ENCODE measurements at places on chromosomes 12 and 14. TPM values are rescaled to one million over a fixed set of nuclear protein-coding genes. Genes with fewer than 3 reads are reported as not detected.

- no peak for DNase-seq
Measured at GRCh38 chr12:110266980-110267620, 13.9 kb upstream of the ATP2A2 start.

- no peak for DNase-seq
Measured at GRCh38 chr14:61042220-61042619, 61.2 kb downstream of the SLC38A6 start.

- DNase-seq = no peak
Measured at GRCh38 chr14:67574156-67574555, 25.9 kb downstream of the PIGH start.

- no peak for DNase-seq
Measured at GRCh38 chr14:65387628-65388027, 24.9 kb upstream of the FUT8 start.

DNA sequence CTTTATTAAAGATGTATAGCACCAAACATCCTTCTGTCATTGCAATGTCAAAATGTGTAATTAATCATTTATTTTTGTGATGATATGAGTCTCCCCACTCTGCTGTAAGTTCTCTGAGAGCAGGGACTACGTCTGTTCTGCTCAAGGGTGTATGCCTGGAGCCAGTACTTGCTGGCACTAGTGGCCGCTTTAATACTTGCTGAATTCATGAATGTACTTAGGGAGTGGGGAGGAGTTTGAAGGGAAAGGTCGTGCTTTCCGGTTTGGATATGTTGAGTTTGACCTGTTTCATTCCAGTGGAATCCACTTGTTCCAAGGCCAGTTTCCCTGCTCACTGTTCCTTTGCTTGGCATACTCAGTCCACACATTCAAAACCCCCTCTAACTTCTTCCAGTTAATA is 1.9 kb upstream of the DCAF5 start:
- DNase-seq = no peak

DNA sequence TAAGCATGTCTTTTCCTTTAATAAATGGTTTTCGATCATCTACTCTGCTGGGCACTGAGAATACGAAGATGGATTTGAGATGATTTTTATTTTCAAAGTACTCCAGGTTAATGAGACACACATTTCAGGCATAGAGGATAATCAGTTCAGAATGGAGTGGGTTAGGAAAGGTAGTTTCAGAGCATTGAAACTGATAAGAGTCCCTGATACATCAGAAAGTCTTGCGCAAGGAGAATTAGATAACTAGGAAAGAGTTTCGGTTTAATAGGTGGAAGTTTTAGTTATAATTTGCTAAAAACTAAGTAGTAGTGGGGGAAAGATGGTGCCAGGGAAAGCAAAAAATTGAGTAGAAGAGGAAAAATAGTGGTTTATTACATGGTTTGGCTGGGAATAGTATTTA is 50.1 kb downstream of the ZDHHC17 start:
- DNase-seq = no peak

GRCh38 chr14:100665511-100666032 is 61.1 kb upstream of the DLK1 start:
- DNase-seq = no peak

GRCh38 chr14:59161561-59162175 is 26.8 kb upstream of the DAAM1 start:
- DNase-seq = peak; percentile 36

DNA sequence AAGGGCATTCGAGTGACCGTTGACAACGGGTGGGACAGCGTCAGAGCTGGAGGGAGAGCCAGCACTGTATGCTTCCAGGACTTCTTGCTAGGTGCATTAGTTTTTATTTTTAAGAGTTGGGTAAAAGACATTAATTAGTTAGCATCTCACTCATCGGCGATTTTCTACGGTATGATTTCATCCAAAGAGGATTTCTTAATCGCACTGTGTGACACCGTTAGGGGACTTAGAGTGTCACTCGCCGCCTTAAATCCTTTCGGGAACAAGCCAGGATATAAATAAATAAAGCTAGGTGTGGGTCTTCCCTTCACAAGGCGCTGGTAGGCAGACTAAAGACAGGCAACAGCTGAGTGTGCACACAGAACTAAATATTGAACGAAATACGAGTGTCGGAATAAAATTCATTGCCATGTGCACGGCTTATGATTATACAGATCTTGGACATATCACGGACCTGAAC is 869 bp upstream of the NOVA1 start:
- DNase-seq = no peak

DNA sequence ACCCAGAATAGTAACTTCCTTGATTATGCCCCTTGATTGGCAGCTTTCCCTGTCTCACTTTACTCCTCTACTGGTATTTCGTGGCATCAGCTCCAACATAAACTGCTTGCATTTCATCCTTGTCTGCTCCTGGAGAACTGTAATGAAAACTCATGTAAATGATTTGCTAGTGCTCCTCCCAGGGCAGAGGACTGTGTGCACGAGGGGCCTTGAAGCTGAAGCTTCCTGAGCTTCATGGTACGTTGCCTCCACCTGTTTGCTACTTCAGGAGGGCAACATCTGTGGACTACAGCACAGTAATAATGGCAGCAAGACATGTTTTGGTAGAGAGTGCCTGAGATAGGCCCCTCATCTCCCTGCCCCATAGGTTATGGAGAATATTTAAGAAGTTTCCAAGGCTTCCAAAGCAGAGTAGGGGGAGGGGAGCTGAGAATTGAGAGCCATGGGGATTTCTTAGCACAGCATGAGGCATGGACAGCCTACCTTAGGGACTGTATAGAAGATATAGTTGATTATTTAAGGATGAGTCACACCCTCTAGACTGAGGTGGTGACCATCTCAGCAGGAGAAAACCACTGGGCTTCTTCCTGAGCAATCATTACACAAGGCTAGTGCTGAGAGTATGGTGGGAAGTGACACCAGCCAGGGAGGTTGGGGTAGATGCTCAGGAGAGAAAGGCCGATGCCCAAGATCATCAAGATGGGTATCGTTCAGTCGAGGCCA is 29.5 kb downstream of the CCDC198 start:
- DNase-seq = no peak

GRCh38 chr12:68798882-68799234 is 9.1 kb upstream of the MDM2 start:
- no peak for DNase-seq

- no peak for DNase-seq
Measured at GRCh38 chr14:69877492-69877891, 1.7 kb upstream of the SMOC1 start.

DNA sequence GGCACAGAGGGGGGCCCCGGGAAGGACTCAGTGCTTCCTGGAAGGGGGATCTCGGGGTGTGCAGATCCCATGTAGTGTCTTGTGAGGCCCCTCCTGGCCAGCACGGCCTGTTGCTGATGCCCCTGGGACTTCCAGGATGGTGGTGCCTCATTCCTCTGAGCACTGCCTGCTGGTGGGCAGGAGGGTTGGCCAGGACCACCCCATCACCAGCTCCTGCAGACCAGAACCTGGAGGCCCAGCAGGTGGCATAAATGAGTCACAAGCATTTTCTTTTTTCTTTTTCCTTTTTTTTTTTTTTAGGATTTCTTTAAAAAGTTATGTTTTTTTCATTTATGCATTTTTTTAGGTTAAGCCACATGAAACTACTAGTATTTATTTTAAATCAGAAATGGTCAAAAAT is 8.0 kb downstream of the MMP17 start:
- no peak for DNase-seq

GRCh38 chr12:3632256-3632655 is 120.7 kb downstream of the CRACR2A start:
- DNase-seq = no peak

- no peak for DNase-seq
Measured at GRCh38 chr12:122206976-122207375, 3.5 kb downstream of the B3GNT4 start.

GRCh38 chr12:110353211-110353965 is 50.1 kb downstream of the ANAPC7 start:
- DNase-seq = no peak

DNA sequence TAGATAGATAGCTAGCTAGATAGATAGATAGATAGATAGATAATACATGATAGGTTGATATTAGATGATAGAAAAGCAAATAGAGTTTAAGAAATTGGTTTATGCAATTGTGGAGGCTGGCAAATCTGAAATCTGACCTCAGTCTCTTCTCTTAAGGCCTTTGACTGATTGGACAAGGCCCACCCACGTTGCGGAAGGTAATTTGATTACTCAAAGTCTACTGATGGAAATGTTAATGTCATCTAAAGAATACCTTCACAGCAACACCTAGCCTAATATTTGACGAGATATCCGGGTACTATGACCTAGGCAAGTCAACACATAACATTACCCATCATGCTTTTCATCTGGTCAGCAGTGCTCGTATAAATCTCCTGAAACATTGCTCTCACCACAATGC is 190.4 kb downstream of the ZFP36L1 start:
- no peak for DNase-seq

DNA sequence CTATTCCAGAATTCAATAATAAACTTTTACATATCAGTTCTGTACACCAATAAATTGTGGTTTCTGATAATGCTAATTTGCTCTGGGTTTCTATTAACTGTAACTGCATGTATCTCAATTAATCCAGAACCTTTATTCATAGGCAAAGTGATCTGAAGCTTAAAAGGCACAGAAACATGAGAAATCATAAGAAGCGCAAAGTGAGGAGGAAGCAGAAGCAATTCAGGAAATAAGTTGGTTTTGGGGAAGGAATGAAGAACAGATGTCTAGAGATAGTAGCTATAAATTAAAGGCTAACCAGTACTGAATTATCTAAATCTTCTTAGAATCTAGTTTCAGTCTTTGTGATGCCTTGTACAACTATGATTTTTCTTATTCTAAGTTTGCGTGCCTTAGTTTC is 24.6 kb downstream of the KERA start:
- no peak for DNase-seq

GRCh38 chr12:27383429-27384260 is 51.0 kb downstream of the BMAL2 start:
- peak; percentile 85 for DNase-seq

DNA sequence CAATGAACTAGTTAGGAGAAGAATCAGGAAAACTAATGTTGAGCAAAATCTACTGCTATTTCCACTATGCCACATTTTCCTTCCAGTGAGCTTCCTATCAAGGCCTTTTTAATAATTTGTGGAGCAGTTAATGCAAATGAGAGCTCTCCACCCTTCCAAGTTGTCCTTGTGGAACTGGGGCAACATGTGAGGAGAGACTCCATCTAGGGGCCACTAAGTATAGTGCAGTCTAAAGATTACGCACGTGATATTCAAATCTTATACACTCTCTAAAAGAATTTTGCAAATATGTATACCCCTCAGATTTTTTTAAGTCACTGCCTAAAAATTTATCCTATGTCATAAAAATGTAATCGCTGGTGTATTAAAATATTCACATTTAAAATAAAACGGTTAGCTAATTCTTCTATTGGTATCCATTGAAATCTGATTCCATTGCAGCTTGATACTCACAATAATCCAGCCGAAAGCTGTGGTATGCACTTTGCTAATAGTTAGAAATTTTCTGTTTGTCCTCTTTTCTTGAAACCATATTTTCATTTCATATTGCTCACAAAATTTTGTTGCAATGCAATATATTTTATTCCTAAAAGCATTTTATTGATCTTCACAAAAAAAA is 100.1 kb downstream of the PAH start:
- DNase-seq = peak; percentile 17

DNA sequence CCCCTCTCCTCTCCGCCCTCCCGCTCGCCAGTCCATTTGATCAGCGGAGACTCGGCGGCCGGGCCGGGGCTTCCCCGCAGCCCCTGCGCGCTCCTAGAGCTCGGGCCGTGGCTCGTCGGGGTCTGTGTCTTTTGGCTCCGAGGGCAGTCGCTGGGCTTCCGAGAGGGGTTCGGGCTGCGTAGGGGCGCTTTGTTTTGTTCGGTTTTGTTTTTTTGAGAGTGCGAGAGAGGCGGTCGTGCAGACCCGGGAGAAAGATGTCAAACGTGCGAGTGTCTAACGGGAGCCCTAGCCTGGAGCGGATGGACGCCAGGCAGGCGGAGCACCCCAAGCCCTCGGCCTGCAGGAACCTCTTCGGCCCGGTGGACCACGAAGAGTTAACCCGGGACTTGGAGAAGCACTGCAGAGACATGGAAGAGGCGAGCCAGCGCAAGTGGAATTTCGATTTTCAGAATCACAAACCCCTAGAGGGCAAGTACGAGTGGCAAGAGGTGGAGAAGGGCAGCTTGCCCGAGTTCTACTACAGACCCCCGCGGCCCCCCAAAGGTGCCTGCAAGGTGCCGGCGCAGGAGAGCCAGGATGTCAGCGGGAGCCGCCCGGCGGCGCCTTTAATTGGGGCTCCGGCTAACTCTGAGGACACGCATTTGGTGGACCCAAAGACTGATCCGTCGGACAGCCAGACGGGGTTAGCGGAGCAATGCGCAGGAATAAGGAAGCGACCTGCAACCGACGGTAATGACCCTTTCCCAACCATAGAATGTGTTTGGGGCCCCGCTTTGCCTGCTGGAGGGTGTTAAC is 615 bp downstream of the CDKN1B start:
- no peak for DNase-seq

GRCh38 chr14:23057757-23058653 is 685 bp upstream of the CDH24 start:
- DNase-seq = peak; percentile 94

GRCh38 chr14:21334202-21334906 is 49.5 kb downstream of the SUPT16H start:
- DNase-seq = no peak

DNA sequence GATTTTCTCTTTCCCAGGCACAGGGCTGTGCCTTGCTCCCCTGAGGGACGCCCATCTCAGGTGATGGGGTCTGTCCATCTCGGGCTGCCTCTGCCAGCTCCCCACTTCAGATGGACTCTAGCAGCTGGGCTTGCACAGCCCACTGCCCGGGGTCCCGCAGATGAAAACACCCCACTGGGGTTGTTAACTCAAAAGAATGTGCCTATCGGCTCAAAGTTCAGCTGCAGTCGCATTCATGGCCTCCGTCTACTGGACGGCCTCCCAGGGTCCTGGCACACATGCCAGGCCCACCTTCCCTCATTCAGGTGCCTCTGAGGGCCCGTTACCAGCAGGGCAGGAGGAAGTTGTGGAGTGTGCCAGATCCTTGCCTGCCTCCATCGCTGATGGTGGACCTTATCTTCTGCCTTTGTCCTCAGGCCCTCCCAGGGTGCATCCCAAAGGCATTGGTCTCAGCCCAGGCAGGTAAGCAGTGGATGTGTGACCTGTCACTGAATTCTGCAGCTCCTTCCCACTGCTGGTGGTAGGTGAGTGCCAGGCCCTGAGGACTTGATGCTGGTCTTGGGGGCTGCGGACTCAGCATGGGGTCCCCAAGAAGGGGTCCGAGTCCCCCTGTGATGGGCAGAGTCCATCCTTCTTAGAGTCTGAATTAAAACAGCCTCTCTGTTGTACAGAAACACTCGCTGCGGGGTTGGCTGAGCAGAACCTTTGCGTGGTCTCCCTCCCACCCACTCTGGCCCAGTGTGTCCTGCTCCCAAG is 324.6 kb upstream of the DIO3 start:
- DNase-seq = no peak

The PLEKHD1 gene
- total RNA-seq = 0.73 TPM

The CELA1 gene
- total RNA-seq = not detected

The RAB35 gene
- 75.4 TPM for total RNA-seq

The FGD4 gene
- total RNA-seq = 37.4 TPM

The BDKRB1 gene
- not detected for total RNA-seq

The CCDC197 gene
- total RNA-seq = not detected

The TMPRSS12 gene
- not detected for total RNA-seq

The CCDC196 gene
- total RNA-seq = not detected

The KCNC2 gene
- total RNA-seq = not detected

The ACSS3 gene
- total RNA-seq = 0.21 TPM

The NFATC4 gene
- total RNA-seq = 10.7 TPM

Data from Calu3 (cell line).